Common myeloid progenitor, CD34-positive (primary cell): ENCODE measurements at places on chromosomes 6 and 20.
A peak's percentile ranks its signal among the peaks of the same experiment; 100 is the strongest.

DNA sequence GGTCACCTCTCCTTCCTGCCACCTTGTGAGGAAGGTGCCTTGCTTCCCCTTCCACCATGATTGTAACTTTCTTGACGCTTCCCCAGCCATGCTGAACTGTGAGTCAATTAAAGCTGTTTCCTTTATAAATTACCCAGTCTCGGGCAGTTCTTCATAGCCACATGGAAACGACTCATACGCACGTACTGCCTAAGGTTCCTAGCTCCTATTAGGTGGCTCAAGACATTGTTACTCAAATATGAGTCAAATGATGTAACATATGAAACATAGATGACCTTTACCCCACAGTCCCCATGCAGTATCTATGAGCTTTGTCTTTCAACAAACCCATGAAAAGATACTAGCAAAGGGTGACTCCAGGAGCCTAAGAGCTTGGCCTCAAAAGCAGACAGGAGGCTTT lies 98.3 kb downstream of the SIM1 start:
- no peak for DNase-seq

DNA sequence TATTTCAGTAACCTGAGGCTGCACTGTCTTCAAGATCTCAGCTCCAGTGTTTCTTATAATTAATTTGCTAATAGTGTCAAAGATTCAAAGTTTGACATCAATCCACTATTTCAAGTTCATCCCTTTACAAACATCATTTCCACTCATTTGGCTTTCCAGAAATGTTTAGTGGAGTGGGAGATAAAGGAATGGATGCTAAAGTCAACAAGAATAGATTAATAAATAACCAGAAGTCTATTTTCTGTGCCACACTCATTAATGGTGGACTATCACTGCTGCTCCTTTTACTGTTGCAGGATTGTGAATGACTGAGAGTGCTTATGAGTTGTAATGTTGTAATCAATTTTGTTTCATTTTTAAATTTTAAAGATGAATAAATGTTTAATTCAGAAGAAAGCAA lies 28.4 kb upstream of the EPM2A start:
- no peak for DNase-seq

DNA sequence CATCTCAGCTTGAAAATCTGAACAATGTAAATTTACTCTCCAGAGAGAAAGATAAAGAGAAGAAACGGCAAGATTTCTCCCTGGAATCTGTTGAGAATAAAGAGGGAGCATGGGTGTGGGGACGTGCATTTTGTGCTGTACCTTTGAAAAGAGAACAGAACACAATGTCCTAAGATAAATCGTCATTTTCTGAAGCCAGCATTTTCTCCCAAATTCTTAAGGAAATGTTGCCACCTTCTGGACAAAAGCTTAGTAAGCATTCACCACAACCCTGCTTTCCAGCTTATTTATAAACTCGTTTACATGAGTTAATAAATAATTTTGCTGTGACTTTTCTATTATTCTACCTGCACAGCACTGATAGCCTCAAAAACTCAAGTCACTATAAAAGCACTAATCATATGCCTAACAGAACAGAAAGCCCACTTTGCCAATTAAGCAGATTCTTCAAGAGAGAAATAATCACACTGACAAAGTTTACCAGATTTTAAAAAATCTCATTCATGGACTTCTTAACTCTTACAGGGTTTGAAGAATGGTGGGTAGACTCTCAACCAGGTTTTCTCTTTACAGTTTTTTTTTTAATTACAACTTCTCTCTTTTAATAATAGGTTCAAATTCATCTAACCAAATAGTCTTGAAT lies 155.8 kb downstream of the MBOAT1 start:
- DNase-seq = peak; percentile 52

DNA sequence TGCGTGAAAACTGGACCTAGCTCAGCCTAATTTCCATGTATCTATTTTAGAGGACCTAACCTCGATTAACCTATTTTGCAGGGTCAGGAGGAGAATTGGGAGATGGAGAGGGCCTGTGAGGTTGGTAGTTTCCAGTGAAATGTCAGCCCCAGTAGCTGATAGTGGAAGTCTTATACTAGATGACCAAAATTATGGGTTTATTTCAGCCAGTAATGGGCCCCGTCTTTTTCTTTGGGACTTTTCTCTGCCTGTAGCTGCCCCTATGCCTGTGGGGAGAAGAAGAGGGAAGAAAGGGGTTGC lies 37.8 kb downstream of the RREB1 start:
- DNase-seq = no peak

DNA sequence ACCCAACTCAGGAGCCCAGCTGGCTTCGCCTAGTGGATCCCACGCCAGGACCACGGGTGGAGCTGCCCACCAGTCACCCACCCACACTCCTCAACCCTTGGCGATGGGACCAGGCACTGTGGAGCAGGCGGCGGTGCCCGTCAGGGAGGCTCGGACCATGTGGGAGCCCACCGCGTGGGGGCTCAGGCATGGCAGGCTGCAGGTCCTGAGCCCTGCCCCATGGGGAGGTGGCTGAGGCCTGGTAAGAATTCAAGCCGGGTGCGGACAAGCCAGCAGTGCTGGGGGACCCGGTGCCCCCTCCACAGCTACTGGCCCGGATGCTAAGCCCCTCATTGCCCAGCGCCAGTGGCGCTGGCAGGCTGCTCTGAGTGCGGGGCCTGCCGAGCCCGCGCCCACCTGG lies 123.1 kb upstream of the LGSN start:
- DNase-seq = no peak

DNA sequence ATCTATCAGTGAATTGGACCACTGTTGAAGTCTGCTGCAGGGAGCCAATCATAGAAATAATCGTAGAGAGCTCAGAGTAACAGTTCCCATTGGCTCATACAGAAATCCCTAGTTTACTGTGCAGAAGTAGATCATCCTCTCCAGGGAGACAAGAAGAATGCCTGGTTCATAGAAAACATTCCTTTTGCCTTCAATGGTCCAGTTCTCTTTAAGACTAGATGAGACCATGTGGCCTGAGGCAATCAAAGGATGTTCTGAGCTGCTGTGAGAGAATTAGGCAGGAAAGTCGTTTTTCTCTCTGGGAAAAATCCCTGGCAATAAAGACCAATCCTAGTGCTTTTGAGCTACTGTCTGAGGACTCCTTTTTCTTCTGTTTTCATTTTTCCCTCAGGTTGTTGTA lies 208.4 kb downstream of the CENPW start:
- DNase-seq = no peak

- DNase-seq = peak; percentile 76
These were observed 4.1 kb downstream of the TTBK1 start for GRCh38 chr6:43247114-43247999.

DNA sequence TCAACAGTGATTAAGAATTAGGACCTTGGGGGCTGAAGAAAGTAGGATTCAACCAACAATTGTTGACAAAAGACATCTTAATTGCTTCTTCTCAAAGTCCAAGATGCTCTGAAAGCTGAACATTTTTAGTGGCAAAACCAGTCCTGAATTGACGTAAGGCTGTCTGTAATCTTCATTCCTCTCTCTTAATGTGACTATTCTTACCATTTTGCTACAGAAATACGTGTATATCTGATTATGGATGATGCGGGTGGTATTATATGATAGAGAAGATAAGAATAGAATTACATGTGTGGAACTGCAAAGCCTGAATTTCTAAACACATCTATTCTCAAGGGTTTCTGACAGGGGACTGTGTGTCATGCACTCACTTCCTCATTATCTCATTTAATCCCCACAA lies 130.3 kb upstream of the SASH1 start:
- DNase-seq = peak; percentile 11

DNA sequence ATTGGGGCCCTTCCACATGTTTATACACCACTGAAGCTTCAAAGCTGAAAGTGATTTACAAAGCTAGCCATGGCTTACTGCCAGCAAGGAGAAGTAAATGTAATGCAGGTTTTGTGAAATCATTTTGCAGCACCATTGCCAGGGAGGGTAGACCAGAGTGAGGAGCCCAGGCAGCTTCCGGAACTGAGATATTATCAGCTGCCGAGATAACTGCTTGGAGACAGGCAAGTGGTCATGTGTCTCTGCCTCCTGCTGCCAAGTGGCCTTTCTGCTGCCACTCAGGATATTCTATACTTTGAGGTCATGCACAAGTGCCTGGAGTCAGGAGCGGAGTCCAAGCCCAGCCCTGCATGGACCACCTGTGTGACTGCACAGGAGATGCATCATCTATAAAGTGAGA lies 160.2 kb downstream of the SYNDIG1 start:
- peak; percentile 43 for DNase-seq

DNA sequence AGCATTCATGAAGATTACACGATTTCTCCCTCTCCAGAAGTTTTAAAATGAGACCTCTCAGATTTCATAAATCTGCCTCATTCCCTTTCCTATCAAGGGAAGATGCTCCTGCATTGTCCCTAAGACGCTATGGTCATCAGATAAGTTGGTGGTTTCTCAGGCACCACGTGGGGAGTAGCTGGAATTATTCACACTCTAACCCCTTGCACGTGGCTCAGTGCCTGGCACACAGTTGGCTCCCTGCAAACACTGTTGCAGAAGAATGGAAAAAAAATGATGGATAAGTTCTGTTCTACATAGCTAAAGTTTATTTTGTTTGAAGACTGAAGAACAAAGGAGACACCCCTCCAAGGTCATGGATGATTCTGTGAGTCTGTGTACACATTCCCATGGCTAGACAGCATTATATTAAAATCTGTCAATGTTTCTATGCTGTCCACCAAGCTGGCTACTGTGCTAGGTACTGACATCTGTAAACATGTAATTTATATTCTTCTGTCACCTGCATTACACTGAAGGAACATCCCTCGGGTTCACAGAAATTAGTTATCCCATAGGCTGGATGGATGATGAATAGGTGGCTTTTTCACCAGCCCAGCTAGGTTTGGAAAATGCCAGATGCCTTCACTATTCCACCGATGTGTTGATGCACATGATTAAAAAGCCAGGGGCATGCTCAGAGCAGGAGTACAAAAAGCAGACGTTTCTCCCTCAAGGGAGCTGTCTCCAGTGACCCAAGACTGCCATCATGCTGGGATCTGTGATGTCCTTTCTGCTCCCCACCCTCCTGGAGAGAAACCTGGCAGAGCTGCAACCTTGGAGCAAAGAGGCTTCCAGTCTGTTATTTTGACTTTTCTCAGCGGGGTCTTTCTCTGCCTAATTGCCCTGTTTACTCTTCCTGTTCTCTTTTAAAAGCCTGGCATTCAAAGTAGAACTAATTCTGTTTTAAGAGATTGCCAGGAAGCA lies 610.5 kb downstream of the UTRN start:
- DNase-seq = no peak

DNA sequence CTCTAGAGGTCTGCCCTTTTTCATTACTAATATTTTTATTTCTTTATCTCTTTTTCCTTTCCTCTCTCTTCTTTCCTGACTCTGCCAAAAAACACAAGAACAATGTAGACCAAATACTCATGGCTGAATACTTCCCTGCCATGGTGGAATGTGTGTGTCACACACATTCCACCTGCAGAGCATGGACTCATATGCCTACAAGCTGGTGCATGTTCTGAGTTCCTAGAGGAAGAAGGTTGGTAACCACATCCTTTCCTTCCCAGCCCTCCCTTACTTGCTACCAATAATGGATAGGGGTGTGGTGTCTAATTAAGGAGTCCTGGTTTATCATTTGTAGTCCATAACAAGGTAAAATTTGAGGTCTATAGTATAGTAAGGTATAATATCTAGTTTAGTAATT lies 15.2 kb upstream of the CST9L start:
- DNase-seq = no peak

DNA sequence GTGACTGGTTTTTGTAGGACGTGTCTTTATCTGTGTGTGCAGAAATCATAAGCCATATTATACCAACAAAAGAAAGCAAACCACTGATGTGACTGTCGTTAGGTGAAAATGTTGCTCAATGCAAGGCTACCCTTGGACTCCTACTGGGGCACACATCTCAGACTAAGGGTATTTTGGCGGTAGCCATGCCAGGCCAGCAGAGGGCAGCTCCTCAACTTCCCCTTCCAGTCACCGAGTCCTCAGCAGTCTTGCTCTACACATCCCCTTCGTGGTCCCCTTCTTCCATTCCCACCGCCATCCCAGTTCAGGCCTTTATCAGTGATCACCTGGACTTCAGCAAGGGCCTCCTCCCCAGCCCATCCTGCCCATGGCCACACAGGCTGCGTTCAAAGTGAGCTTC lies 113.7 kb upstream of the GGTLC1 start:
- peak; percentile 62 for DNase-seq

GRCh38 chr20:5001174-5002076 lies at the start of gene SLC23A2:
Gene SLC23A2 (minus strand): TSS chr20:5001510. CDS start chr20:4932562, 68,948 bp downstream.
- peak; percentile 42 for DNase-seq

GRCh38 chr6:106591111-106591825 lies 38.0 kb downstream of the RTN4IP1 start:
- DNase-seq = peak; percentile 10

DNA sequence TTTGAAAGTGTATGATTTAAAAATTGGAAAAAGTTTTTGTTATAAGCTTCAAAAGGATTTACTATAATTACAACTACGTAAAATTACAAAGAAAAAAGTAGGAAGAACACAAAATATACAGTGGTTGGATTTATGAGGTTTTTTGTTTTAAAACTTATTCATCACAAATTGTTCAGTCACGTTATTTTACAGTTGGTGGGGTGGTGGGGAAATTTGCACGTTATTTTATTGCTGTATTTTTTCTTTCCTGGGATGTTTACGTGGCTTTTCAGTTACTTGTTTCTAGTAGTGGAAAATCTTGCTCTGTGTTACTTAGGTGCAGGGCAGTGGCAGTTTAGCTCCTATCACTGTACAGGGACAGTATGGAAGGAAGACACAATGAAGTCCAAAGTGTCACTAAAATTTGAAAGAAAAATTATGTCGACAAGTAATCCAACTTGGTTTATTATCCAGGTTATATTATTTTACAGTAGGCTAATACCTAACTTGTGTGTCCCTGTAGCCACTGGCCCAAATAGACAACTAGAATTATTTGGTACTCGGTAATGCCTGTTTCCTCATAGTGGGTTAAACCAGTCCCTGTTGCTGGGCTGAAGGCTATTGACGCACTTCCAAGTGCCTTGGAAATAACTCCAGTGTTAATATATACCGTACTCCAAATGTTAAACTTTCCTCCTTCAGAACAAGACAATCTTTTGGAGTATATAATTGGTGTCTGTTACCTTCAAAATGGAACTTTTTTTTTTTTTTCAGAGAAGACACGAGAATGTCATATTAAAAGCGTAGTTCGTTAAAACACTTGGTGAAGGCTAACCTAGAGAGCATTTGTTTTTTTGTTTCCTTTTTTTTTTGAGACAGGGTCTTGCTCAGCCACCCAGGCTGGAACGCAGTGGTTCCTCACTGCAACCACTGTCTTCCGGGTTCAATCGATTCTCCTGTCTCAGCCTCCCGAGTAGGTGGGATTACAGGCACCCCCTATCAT lies 4.6 kb downstream of the JARID2 start:
- DNase-seq = no peak

- no peak for DNase-seq
These were observed at the start of gene PHF1 for GRCh38 chr6:33410711-33411631. Gene PHF1 (plus strand): TSS chr6:33411014. CDS start chr6:33412264, 1,250 bp downstream.

DNA sequence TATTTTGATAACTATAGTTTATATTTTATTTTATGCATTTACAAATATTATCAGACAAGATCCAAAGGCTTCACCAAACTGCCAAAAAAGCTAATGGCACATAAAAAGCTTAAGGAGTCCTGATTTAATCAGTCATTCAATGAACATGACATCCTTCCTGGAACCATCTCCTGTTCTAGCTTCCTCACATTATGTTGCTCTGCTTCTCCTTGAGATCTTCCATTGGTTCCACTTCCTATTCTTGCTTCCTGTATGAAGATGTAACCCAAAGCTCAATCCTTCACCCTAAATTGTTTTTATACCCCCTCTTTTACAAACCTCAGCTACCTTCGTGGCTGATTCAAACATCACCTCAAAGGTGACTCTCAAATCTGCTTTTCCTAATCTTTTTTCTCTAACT lies 4.5 kb upstream of the BRD2 start:
- DNase-seq = no peak

- no peak for DNase-seq
These were observed 571.0 kb upstream of the NOX3 start for GRCh38 chr6:156026486-156027247.

GRCh38 chr20:35166242-35166830 lies 5.5 kb upstream of the PROCR start:
- peak; percentile 94 for DNase-seq
